ENCODE measurements at places on chromosomes 12 and 14.

GRCh38 chr12:31620311-31620710 lies 29.4 kb upstream of the DENND5B start:
- no peak for DNase-seq

DNA sequence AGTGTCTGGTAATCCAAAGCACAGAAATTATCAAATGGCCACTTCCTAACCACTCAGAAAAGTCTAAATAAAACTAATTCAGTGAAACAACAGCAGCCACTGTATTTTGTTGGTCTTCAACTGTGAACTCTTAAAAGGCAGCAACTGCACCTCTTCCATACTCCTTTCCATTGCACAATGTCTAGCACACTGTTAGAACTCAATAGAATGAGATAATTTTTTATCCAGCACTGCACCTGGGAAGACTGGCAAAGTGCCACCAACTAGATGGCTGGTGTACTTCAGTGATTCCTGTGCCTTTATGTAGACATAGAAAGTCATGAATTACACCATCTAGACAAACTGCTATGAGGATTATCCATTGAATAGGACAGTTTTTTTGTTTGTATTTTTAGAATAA lies 26.2 kb downstream of the LGR5 start:
- DNase-seq = peak; percentile 77

- DNase-seq = no peak
Measured at GRCh38 chr14:66046591-66046990, 439.6 kb upstream of the CCDC196 start.

- no peak for DNase-seq
Measured at GRCh38 chr14:101878211-101878821, 86.1 kb upstream of the DYNC1H1 start.

DNA sequence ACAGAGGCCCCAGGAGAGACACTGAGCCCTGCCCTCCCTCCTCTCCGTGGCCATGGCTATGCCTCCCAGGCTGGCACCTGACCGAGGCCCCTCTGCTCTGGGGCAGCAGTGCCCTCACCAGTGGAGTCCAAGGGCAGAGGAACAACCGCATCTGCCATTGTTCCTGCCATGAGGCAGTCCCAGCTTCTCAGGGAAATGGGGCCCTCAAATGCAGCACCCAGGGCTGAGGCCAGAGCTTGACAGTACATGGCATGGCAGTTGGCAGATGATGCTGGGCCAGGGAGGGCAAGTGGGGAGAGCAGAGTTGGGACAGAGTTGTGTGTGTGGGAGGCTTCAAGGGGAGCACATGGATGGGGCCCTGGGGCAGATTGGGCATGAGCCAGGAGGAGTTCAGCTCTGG lies 21.1 kb upstream of the KRT77 start:
- no peak for DNase-seq

DNA sequence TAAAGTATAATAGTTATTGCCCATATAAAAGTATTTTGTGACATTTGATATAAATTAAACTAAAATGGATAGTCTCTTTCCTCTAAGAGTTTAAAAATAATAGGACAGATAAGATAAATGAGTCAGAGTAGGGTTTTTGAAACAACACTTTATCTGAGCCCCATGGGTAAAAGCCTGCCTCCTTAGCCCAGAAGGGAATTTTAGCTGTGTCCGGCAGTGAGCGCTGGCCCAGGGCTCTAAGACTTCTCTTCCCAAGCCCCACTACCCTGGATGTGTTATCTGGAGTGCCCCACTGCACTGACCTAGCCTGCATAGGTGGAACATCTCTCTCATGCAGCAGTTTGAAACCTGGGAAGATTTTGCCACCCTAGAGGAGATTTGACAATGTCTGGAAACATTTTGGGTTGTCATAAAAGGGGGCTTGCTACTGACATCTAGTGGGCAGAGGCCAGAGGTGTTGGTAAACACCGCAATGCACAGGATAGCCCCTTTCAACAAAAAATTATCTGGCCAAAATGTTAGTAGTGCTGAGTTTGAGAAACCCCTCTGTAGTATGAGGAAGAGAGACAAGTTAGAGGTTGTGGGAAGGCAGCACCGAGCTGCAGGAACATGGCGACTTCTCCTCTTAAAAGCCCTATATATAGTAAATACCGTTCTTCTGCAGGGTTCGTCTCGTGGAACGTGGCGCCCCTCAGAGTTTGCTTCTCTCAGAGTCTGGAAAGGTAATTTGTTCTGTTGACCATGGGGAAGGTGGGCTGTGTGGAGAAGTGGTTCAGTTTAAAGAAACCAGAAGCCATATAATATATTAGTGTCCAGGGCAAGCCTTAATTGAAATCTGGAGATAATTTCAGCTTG lies 29.3 kb upstream of the ATF1 start:
- DNase-seq = peak; percentile 42

DNA sequence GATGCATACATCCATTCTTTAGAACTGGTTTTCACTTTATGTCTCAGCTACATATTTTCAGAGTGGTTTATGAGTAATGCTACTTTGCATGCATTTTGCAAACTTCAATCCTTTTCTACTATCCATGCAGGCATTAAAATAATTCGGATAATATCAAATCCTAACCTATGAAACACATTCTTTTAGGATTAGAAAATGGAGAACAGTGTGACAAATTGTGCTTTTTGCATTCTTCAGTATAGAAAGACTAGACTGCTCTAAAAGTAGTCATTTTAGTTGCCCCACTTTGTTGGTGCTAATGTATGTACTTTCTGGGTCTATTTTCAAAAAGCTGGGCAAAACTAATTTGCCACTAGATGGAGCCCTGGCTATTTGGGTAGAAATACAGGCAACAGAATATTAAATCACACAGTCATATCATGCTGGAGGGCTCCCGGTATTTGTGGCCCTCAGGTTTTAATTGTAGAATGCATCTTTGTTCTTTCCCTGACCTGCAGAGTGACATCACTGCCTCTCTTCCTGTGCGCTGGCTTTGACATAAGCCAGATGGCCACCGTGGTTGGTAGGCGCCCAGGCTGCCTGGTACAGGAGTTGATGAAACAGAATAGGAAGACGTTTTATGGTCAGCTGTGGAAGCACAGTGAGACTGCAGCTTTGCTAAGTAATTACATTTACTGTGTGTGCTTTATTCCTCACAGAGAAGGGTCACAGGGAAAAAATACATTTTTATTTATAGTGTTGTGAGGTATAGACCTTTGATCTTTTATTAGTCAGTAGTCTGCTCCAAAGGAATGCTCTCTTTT lies 28.1 kb downstream of the MSRB3 start:
- DNase-seq = peak; percentile 50

DNA sequence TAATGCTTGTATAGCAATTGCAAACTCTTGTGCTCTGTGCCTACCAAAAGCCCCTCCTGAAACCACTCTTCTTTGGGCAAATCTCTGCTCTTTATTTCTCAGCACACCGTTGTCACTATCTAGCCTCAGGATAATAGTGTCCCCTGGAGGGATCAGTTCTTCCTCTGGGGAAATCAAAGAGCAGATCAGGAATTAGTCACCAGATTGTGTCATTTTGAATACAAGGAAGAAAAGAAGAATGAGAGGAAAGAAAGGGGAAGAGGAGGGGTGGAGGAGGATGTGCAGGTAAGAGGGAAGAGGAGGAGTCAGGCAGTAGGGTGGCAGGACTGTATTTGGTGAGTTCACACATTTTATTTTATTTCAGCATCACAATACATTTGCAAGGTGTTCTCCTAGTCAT lies 256.4 kb downstream of the GRIN2B start:
- no peak for DNase-seq

DNA sequence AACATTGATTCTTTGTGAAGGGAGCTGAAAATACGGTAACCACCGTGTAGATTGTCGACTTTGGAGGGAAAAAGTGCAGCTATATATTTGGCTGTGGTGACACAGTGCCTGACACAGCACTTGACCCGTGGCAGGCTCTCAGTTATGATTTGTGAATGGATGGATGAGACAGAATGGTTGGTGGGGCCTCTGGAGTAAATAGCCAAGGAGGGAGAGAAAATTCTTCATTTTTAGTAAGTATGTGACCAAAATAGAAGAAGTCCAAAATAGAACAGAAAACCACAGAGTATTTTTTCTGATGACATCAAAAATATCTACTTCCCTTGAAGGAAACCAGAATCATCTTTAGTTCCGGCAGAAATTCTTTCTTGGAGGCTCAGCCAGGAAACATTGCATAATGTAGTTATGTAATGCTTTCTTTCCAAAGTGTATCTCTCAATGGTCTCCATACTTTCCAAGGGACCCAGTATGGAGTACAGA lies 82.0 kb upstream of the WSCD2 start:
- no peak for DNase-seq

- DNase-seq = no peak
Measured at GRCh38 chr12:32229971-32230612, 123.4 kb downstream of the BICD1 start.

- DNase-seq = peak; percentile 44
Measured at GRCh38 chr12:62631471-62632410, 165.1 kb downstream of the MON2 start.

- peak; percentile 96 for DNase-seq
Measured at GRCh38 chr12:6613776-6614512, 6.8 kb upstream of the CHD4 start.

GRCh38 chr12:65602610-65603295 lies 221.5 kb upstream of the HMGA2 start:
- peak; percentile 64 for DNase-seq

GRCh38 chr12:89153341-89153740 lies 199.0 kb downstream of the DUSP6 start:
- no peak for DNase-seq

DNA sequence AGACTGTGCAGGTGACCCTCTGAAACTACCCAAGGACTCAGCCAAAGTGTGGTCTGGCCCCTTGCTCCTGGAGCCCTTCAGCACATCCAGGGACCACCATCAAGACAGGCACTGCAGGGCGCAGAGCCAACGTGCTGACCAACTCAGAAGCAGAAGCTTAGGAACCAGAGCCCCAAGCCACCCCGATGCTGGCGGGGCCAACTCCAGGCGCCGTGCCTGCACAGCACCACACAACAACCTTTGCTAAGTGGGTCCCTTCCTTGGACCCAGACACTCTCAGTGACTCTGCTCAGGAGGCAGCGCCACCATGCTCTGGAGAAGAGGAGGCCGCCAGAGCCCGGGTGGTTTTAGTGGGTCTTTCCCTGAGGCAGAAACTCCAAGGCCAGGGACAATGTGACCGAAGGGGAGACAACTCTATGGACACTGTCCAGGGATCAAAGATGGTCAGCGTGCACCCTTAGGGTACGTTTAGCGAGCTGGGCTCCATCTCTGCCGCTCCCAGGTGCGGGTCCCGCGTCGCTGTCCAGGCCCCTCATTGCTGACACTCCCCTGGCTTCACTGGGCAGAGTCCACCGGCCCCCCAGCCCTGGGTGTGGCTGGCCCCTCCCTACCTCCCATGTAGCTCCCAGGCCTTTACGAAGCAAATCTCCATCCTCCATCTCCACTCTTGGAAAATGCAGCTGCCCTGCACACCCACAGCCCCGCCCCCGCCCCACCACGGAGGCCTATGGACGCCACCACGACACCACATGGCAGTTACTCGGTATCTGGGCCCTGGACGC lies 16.1 kb downstream of the CHGA start:
- DNase-seq = no peak

DNA sequence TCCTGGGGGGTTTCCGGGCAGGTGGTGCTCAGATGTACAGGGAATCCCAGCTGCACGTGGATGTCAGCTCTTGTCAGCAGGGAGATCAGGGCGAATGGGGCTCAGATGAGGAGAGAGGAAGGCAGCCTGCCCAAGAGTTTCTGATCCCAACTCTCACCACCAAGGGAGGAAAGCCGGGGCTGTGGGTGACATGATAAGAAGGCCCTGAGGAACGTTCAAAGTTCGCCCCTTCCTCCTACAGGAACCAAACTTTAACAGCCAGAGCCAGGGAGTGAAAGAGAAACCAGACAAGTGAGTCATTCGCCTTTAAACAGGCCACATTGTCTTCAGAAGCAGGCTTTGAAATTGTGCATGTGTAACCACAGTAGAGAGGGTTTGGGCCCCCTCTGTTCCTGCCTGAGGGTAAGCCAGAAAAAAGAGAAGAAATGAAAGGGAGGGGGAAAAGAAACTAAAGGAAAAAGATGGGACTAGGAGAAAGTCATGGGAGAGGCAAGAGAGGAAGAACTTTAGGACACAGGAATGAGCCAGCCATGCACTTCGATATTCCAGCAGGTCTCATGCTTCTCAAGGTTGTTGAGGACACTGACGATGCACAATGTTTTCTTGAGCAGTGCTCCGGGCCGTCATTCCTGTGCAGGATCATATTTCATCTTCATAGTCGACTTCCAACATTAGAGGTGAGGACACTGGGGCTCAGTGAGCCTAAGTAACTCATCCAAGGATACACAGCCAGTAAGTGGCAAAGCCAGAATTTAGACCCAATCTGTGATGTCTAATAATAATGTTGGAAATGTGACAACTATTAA lies 691.4 kb upstream of the TBX3 start:
- no peak for DNase-seq

DNA sequence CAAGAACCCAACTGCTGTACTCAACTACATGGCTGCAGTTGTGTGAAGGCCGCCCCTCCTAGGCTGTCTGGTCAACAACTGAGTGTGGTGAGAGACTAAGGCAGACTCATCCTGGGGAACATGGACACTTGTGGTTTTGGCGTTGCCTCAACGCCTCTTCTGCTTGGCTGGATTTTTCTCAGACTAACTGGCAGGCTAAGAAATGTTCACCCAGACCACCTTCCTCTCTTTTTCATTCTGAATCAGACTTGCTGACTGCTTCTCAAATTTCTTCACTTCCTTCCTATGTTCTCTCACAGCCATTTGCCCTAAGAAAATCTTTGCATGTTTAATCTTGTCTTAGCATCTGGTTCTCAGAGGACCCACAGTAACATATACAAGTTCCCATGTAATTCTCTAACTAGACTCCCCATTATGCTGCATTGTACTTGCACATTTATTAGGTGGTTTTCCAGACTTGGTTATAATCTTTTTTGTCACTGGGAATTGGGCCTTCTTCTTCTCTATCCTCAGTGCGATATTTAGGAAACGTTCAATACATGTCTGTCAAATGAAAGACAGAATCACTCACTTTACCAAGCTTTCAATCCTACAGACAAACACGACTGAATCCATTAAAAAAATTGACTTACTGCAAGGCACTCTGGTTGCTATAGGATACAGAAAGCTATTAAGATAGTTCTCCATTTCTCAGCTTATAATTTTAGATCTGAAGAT lies 327.6 kb downstream of the CCER1 start:
- no peak for DNase-seq

DNA sequence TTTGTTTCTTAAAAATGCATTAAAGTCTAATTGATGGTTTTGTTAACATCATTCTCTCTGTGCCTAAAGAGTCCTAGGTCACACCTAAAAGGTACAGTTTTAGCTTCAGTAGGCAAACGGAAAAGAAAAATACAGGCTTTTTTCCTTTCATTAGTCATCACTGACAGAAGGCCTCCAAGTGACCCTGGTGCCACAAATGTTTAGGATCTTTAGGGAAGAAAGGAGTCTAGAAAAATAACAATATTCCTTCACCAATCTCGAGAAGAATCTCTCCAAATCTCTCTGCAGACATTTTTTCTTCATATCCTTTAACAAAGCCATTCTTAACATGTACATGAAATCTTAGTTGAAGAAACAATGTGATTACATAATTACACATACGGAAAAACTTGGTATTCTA lies 2.0 kb downstream of the DENND5B start:
- no peak for DNase-seq

- no peak for DNase-seq
Measured at GRCh38 chr12:117404940-117405339, 43.5 kb upstream of the NOS1 start.
